Lower lobe of right lung (tissue), 2 donors: ENCODE measurements at places on chromosomes 4 and X. TPM values are rescaled to one million over a fixed set of nuclear protein-coding genes. Genes with fewer than 3 reads are reported as not detected.

ALAS2 gene
- 0.89 TPM for total RNA-seq

GUCY1B1 gene
- 18.1 TPM for total RNA-seq

SLITRK2 gene
- 0.15 TPM for total RNA-seq

FRAS1 gene
- total RNA-seq: 9.2 TPM

CCSER1 gene
- total RNA-seq: 8.4 TPM

ATOH1 gene
- total RNA-seq: not detected

TRAM1L1 gene
- 1.3 TPM for total RNA-seq

LPAR4 gene
- 0.18 TPM for total RNA-seq

NEIL3 gene
- total RNA-seq: 1.1 TPM

FOXR2 gene
- total RNA-seq: not detected

VBP1 gene
- 32.2 TPM for total RNA-seq

NSUN7 gene
- 9.2 TPM for total RNA-seq

CDK16 gene
- 59.2 TPM for total RNA-seq

PDCL2 gene
- not detected for total RNA-seq

GSX2 gene
- not detected for total RNA-seq

TSPAN7 gene
- total RNA-seq: 54.6 TPM

MAMLD1 gene
- total RNA-seq: 3.0 TPM
